ENCODE measurements at places on chromosomes 4 and X.

- no peak for DNase-seq
Measured at GRCh38 chrX:20066968-20067708, 49.6 kb downstream of the MAP7D2 start.

DNA sequence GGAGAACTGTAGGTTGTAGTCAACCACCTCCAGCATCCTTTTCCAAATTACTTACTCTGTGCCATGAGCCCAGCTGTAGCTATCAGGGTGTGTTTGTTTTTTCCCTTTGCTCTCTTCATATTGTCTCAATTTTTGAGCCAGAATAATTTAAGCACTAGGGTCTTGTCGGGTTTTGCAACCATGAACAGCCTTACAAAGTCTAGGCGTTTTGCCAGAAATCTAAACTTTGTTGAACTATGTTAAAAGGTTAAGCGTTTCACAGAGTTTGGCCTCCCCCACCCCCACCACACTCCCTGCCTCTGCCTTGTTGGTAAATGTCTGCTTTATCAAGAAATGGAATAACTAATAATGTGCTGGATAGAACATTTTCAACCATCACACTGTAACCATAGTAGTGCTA, 190.6 kb upstream of the TTC29 start:
- no peak for DNase-seq

- DNase-seq: no peak
Measured at GRCh38 chr4:166432842-166433241, 559.8 kb downstream of the TLL1 start.

- DNase-seq: no peak
Measured at GRCh38 chrX:75229774-75230173, 44.1 kb upstream of the UPRT start.

DNA sequence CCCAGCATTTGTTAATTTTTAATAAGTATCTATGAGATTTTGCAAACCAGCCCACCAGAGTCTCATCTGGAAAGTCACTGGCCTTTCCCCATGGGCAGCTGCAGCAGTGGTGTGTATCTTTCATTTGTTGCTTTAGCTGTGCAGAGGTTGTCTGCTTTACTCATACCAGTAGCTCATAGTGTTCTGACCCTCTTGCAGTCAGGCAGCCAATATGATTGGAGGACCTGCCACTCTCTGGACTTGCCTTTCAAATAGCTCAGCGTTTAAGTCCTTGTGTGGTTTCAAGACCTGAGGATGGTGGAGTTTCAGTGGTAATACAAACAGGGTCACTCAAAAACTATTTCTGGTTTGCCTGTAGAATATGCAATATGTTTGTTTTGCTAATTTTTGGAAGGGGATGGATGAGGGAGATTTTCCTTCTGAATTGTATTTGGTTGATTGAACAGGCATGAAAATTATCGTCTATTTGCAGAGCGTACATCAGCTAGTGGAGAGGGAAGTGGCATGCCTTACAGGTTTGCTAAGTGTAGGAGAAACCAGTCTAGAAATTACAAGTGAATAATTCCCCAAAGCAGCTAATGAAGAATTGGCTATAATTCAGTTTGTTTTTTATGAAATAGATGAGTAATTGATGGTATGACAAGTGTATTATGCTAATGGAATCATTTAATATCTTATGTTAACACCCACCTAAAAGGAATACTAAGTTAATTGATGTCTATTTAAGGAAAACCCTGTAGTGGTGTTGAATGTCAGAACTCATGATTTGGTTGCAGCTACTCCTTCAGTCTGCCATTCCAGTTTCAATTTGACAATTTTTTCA, 8.9 kb downstream of the POLA1 start:
- no peak for DNase-seq

DNA sequence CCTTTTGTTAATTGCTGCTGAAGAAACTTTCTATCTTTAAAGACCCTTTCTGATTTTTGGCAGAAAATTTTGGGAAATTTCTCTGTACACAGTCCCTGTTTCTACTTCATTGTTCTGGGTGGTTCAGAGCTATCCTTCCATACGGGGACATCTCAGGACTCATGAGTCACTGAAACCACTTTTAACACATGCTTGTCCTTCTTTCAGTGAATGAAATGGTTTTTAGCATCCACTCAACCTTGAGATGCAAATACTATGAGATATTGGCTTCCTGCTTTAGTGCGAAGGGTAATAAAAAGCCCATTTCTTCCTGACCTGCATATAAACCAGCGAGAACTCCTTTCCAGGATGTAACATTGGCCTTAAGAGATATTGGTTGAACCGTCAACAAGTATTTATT, 158.0 kb downstream of the REPS2 start:
- DNase-seq: no peak

DNA sequence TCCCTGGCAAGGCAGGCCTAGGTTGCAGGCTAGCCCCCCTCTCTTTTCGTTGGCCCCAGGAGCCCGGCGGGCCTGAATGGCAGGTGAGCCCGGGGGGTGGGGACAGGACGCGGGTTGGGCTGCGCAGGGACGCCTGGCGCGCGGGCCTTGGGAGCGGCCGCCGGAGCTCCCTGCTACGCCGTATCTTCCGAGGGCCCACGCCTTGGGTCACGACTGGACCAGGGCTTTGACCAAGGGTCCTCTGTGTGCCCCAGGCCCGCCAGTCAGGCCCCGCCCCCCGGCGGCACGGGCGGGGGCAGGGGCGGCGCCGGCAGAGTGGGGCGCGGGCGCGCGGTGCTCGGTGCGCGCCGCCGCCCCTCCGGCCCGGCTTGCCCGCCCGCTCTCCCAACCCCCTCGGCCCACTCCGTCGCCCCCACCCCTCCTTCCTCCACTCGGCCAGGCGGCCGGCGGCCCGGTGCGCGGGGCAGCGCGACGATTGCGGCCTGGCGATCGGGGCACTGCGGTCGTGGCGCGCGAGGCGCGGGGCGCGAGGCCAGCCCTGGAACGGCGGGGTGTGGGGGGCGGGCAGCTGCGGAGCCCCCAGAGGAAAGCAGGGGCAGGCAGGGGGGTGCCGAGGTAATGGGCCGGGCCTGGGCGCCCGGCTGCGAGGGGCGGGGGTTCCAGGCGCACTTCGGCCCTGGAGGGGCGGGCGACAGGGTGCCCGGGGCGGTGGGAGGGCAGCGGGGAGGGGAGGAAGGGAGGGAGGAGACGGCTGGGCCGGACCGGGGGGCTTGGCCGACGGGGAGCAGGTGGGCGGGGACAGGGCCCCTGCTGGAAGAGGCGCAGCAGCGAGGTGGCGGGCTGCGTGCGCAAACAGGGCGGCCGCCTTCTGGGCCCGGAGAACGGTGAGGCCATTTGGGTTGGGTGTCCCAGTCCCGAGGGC, at the start of gene PRRG3:
Gene PRRG3, plus strand, starts transcription at position 798 of the 922 bp plus-strand sequence. CDS start 3,357 bp downstream, outside the sequence.
- no peak for DNase-seq

- DNase-seq: no peak
Measured at GRCh38 chrX:30904632-30905031, 15.6 kb upstream of the TAB3 start.

- no peak for DNase-seq
Measured at GRCh38 chrX:145856181-145856580, 38.6 kb downstream of the SLITRK2 start.

DNA sequence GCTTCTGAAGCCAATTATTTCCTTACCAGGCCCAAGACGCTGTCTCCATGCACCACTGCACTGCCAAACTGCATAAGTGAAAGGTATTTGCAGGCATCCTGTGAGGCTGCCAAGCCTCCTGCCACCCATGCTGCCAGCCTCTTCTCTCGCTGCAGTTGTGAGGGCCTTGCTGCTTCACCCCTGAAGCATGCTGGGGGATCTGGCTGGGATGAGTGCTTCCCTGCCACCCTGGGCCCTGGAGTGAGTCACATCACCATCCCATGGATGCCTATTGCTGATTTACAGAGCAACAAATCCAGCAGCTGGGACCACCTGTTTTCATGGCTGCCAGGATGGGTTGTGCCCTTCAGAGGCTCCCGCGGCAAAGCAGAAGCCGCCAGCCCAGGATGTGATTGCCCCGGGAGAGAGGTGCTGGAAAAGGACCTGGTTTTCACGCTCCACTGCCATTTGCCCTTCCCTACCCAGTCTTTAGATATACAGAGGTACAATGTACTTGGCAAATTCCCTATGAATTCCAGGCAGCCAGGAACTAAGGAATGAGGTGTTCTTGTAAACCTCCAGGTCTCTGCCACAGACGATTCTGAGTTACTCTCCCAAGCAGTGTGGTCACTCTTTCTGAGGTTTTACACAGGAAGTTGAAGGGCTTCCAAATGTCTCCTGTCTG, 41.5 kb upstream of the PTCHD1 start:
- DNase-seq: no peak

DNA sequence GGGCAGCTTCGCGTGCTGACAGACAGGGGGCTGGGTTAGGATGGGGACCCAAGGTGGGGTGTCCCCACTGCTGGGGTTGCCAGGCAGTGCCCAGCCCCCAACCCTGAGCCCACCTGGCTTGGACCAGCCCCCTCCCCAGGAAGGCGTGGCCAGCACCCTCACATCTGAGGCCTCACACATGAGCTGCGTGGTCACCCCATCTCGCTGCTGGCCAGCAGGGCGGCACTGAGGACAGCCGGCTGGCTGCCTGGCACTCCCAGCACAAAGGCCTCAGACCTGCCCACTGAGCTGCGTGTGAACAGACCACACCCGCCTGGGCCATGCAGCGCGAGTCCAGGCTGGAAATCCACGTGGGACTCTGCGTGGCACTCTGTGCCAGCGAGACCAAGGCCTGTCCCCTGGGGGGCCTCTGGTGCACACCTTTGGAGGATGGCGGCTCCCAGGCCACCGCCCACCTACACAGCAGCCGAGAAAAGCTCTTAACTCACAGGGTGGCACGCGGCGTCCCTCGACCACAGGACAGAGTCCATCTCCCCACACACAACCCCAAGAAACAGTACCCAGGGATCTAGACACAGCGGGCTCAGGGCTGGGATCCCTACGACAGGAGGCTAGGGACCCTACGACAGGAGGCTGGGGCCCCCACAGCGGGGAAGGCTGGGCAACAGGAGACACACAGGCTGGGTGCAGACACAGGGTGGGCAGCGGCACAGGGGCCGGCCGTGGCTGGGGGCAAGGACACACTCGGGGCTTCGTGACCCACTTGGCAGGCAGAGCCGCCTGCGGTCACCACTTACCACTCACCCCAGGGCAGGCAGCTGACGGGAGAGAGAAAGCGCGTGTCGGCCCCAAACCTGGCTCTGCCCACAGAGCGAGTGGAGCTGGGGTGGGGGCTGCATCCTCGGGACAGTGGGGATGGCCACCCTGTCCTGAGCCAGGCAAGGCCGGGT, 9.8 kb downstream of the DGKQ start:
- no peak for DNase-seq

DNA sequence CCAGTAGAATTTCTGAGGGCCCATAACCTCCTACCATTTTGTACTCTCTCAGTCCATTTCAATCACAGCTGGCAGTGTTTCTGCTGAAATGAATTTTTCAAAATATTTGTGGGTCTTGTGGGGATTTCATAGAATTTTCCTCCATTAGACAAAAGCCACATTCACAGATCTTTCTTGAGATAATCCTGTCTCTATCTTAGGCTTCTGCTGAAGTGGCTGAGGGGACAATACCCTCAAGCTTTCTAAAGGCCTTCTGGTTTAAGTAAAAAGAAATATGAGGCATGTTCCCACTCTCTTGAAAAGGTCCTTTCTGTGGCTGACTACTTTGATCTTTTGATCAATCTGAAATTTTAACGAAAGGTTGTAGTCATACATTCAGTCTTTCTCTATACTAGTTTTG, 1930.0 kb upstream of the AGA start:
- DNase-seq: no peak

DNA sequence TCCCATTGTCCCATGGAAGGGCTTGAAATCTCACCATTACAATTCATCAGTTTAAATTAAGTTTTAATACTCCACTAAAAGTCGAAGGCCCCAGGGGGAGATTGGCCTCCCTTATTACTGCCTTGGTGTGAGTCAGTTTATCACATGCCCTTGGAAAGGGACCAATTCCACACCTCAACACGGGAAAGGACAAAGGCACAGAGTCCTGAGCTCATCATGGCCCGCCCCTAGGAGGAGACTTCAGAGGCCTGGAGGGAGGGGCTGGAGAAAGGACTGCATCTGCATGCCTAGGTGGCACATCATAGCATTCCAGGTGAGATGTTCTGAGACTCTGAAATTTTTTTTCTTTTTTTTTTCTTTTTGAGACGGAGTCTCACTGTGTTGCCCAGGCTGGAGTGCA, 2.8 kb upstream of the SEL1L3 start:
- no peak for DNase-seq

DNA sequence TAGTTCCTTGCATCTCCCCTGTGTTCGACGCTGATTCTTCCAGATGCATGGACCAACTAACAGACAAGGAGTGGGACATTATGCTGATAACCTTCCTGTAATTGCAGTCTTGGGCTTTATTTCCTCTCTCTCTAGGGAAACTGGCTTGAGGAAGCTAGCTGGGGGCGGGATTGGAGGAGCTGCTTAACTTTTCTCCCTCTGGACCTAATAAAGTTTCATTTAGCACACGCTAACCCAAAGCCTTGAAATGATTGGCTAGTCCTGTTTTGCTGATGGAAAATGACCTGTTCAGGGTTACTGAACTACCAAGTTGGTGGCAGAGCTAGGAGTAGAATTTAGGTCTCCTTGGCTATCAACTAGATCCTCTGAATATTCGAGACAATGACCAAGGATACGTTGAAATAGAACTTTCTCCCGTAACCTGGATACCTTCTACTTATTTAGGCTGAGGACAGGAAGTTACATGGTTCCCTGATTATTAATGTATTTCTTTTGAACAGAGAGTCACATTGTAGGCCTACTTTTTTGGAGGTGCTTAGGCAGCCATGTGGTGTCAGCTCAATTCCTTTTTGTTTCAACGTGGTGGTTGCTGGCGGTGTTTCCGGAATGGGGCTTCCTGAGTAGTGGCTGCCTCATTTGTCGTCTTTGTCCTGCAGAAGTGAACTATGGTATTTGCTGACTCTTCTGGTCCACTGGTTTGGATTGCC, 2.0 kb downstream of the PGK1 start:
- DNase-seq: no peak
